ENCODE measurements at places on chromosomes 3 and 15.

DNA sequence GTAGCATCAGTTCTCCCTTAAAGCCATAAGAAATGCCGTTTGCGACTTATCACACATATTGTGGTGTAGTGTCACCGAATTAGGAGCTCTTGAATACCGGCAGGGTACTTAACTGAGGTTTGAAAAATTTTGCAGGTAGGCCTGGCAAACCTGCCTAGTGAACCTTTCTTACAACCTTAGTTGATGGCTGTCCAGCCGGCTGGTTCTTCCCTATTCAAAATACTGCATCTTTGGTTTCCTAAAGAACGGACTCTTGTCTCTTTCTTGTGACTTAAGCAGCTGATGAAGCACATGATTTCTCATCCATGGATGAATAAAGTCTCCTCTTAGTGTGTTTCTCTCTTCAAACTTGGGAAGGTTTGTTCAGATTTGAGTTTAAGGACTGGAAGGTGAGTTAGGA, 1.5 kb downstream of the RAB7A start:
- DNase-seq: no peak

GRCh38 chr3:50237133-50237651, 1.2 kb downstream of the GNAI2 start:
- DNase-seq: no peak

DNA sequence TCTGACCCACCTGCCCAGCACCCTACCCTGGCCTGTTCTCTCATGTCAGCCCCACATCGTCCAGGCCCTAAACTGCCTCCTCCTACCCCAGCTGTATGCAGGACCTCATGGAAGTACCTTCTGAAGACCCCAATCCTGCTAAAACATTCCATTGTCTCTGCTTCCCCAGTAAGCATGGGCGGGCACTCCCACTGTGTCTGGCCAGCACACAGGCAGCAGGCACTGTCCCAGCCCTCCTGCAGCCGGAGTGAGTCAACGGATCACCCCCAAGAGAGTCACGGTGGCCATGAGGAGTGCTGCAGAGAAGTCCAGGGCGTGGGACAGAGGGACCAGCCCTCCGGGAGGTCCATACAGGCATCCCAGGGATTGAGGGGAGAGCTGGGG, 36.4 kb upstream of the SLCO2A1 start:
- DNase-seq: no peak

- peak; percentile 38 for DNase-seq
These were observed 294.0 kb downstream of the DIPK2A start for GRCh38 chr3:144265542-144266100.

DNA sequence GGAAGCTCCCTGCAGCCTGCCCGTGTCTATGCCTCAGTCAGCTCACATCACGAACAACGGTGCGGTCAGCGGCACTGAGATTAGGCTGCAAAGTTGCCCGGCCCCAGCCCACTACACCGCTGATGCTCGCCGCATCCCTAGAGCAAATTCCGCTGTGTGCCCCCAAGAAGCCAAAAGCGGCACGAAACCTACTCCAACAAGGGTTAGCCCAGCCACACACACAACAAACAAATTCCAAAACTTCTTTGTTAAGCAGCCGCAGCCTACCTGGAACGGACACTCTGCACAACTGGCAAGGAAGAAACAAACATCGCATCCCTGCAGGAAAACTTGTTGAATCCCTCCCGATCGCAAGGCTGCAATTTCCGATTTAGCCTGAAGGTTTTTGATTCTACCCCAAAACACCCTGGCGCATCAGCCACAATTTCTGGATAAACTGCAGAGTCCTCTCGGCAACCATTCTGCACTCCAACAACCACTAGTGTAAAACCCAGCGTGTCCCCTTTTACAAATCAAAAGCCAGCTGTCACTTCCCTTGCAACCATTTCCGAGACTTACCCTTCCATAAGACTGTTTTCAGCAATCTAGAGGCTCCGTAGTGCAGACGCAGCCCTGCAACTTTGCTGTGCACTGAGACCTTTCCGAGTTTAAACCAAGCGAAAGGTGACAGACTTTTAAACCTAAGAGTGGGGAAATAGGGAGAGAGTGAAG, 449 bp downstream of the ROBO1 start:
- no peak for DNase-seq

GRCh38 chr3:125024817-125025216, 31.0 kb downstream of the HEG1 start:
- DNase-seq: no peak
